ENCODE measurements at places on chromosomes 2 and 18.

DNA sequence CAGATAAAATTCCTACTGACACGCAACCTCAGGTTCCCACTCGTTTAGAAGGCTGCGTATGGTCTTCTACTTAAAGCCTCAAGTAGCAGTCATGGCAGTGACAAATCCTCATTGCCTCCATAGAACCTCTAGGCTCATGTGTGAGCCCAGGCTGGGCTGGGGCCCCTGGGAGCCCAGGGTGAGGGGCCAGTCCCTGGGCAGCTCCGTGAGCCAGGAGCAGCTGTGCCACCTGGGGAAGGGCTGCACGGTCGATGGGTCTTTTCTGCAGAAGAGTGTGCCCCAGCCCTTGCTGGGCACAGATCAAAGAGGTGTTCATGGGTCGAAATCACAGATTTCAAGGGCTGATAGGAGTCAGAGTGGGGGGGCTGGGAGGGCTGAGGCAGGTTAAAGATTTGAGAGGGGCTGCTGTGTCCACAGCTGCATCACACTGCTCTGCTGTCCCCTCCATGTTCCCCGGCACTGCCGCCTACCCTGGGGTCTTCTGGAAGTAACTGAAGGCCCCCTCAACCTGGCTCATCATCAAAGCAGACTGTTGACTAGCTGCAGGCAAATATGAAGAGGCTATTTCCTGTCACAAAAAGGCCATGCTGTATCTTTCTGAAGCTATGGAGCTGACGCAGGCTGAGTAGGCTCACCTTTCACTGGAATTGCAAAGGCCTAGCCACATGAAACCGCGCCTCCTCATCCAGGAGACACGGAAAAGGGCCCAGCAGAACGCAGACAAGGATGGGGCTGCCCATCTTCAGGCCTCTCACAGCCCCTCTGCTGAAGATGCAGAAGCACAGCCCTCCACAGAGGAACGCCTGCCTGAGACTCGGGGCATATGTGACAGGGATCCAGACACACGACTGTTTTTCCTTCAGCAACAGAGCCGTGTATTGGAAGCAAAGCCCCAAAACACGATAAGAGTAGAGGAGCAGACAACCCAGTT lies 35.7 kb upstream of the ALPP start:
- no peaks in the 10 kb centered on the region for H3K36me3 ChIP-seq
- no peaks in the 10 kb centered on the region for H3K4me1 ChIP-seq
- no peaks in the 10 kb centered on the region for H3K27me3 ChIP-seq
- H3K4me3 ChIP-seq: no peak overlapping the region
- no peak for DNase-seq

GRCh38 chr2:142175813-142176338 lies 45.1 kb upstream of the LRP1B start:
- no peaks in the 10 kb centered on the region for H3K27me3 ChIP-seq
- H3K4me1 ChIP-seq: no peaks in the 10 kb centered on the region
- H3K4me3 ChIP-seq: no peak overlapping the region
- H3K27ac ChIP-seq: no peak overlapping the region
- no peak for DNase-seq

DNA sequence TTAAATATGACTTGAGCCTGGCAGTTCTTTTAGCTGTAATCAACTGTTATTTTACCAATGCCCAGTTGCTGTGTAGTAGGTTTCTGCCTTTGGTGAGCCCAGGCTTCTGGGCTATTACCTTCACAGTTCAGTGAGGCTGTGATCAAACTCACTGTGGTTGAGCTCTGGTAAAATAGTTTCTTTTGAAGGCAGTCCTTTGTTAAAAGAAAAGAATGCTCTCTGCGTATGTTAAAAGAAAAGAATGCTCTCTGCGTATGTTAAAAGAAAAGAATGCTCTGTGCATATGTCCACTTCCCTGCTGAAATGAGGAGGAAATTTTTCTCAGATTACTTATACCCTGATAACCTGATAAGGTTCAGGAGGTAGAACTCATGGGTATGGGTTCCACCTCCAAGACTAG lies 244.3 kb downstream of the RNF144A start:
- H3K27ac ChIP-seq: no peak overlapping the region
- no peak overlapping the region for H3K4me3 ChIP-seq
- no peaks in the 10 kb centered on the region for H3K4me1 ChIP-seq
- no peaks in the 10 kb centered on the region for H3K36me3 ChIP-seq
- no peaks in the 10 kb centered on the region for H3K27me3 ChIP-seq
- no peak for DNase-seq

DNA sequence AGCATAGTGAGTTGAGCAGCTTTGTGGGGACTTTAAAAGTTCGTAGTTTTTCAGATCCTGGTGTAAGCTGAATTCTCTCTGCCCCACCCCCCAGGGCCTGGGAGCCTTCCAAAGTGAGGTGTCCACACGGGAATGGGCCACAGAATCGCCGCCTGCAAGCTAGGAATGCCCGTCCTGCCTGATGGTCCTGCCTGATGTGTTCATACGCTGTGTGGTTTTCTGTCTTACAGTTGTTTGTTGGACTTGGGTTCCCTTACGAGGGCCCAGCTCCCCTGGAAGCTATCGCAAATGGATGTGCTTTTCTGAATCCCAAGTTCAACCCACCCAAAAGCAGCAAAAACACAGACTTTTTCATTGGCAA lies 158.7 kb downstream of the MGAT5 start:
- DNase-seq: no peak
- H3K36me3 ChIP-seq: no peaks in the 10 kb centered on the region
- no peak overlapping the region for H3K4me3 ChIP-seq

- H3K36me3 ChIP-seq: no peaks in the 10 kb centered on the region
- DNase-seq: no peak
- no peak overlapping the region for H3K27ac ChIP-seq
- no peak overlapping the region for H3K4me3 ChIP-seq
- no peaks in the 10 kb centered on the region for H3K4me1 ChIP-seq
Measured at GRCh38 chr18:3392467-3392855, 57.5 kb upstream of the TGIF1 start.

DNA sequence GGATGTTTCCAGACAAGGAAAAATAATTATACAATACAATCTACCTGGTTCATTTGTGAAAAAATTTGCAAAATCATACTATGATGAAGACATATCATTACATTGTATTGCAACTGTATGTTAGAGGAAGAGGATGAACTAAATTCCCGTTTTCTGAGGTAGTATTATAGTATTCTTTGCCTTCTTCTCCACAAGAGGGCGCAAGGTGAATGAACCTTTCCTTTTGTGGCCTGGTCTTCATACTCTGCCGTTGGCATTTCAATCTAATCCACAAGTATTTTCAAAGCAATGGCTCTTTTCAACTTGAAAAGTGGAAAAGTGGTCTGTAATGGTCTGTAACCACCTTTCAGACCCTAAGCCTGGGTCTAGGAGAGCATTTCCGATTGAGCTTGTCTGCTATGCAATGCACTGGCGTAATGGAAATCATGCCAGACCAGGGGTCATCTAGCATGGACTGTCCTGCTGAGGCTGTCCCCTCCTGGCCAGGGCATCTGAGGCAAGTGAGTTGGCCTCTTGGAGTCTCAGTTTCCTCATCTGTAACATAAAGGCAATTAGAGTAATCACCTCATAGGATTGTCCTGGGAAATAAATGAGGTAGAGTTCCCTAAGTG lies 30.8 kb upstream of the ZNF396 start:
- H3K4me3 ChIP-seq: no peak overlapping the region
- no peaks in the 10 kb centered on the region for H3K27me3 ChIP-seq
- peak; percentile 74 for DNase-seq
- no peaks in the 10 kb centered on the region for H3K36me3 ChIP-seq
- H3K27ac ChIP-seq: no peak overlapping the region
- H3K4me1 ChIP-seq: peaks cover 4% of the 10 kb centered on the region

GRCh38 chr18:49020621-49021021 lies 69.9 kb upstream of the SMAD7 start:
- H3K27me3 ChIP-seq: no peaks in the 10 kb centered on the region
- H3K27ac ChIP-seq: no peak overlapping the region
- H3K36me3 ChIP-seq: no peaks in the 10 kb centered on the region

DNA sequence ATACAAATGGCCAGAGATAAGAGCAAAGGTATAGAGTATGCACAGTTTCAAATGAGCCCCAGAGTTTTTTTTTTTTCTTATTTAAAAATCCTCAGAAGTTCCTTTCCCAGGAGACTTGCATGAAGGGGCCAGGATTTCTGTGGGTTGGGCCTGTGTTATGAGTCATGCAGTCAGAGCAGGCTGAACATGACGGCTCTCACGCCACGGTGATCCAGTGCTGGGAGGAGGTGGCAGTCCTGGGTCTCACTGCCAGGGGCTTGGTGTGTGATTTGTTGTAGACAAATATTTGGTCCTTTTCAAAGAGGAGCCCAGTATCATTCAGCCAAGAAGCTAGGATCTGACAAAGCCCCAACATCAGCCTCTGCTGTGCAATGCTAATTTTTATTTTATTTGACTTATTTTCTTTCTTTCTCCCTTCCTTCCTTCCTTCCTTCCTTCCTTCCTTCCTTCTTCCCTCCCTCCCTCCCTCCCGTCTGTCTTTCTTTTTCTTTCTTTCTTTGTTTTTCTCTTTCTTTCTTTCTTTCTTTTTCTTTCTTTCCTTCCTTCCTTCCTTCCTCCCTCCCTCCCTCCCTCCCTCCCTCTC lies 10.4 kb upstream of the KCNE4 start:
- H3K36me3 ChIP-seq: no peaks in the 10 kb centered on the region
- H3K4me3 ChIP-seq: no peak overlapping the region
- no peak overlapping the region for H3K27ac ChIP-seq
- DNase-seq: peak; percentile 60
- H3K4me1 ChIP-seq: no peaks in the 10 kb centered on the region
- H3K27me3 ChIP-seq: no peaks in the 10 kb centered on the region

- H3K36me3 ChIP-seq: no peaks in the 10 kb centered on the region
- no peaks in the 10 kb centered on the region for H3K27me3 ChIP-seq
- H3K27ac ChIP-seq: no peak overlapping the region
- no peaks in the 10 kb centered on the region for H3K4me1 ChIP-seq
- H3K4me3 ChIP-seq: no peak overlapping the region
- no peak for DNase-seq
Measured at GRCh38 chr2:9536504-9536903, 19.1 kb downstream of the ADAM17 start.

DNA sequence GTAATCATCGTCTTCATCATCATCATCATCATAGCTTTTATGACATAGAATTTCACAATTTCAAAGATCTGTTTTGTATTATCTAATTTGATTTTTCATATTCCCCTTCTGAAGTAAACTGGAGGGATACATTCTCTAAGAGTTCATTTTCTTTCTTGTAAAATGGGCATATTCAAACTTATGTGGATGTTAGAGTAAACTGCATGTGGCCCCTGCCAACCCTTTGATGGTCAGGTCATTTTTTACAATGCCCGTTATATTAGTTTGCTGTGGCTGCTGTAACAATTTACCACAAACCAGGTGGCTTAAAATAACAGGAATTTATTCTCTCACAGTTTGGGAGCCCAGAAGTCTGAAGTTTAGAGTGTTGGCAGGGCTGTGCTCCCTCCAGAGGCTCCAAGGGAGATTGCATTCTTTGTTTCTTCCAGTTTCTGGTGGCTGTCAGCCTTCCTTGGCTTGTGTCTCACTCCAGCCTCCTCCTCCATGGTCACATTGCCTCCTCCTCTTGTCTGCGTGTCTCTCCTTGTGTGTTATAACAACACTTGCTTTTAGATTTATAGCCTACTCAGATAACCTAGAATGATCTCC lies 127.5 kb upstream of the MMADHC start:
- H3K4me1 ChIP-seq: no peaks in the 10 kb centered on the region
- no peaks in the 10 kb centered on the region for H3K36me3 ChIP-seq
- no peak for DNase-seq
- no peak overlapping the region for H3K27ac ChIP-seq
- no peak overlapping the region for H3K4me3 ChIP-seq

DNA sequence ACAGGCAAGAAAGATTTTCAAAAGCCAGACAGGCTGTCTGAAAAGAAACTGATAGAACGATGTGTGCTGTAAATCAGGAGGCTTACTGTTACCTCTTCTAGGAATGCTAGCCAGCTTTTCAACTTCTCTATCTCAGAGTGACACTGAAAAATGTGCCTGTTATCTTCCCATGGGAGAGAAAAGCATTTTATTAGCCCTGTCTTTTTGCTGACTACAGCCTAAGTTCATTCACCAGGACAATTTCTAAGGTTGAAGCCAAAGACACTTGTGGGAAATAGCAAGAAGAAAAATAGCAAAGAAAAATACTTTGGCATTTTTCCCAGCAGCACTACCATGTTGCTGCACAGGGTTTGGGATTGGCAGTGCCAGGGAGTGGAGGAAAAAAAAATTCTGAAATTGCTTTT lies 34.0 kb downstream of the ABCB11 start:
- no peak for DNase-seq
- no peaks in the 10 kb centered on the region for H3K36me3 ChIP-seq
- no peaks in the 10 kb centered on the region for H3K4me1 ChIP-seq
- no peaks in the 10 kb centered on the region for H3K27me3 ChIP-seq
- H3K4me3 ChIP-seq: no peak overlapping the region

- H3K27ac ChIP-seq: no peak overlapping the region
- H3K4me3 ChIP-seq: no peak overlapping the region
- DNase-seq: no peak
- no peaks in the 10 kb centered on the region for H3K36me3 ChIP-seq
- peaks cover 15% of the 10 kb centered on the region for H3K4me1 ChIP-seq
Measured at GRCh38 chr2:64610316-64610855, 43.3 kb downstream of the SERTAD2 start.

GRCh38 chr2:163768881-163769695 lies 33.3 kb upstream of the FIGN start:
- H3K27ac ChIP-seq: no peak overlapping the region
- no peak for DNase-seq
- no peaks in the 10 kb centered on the region for H3K27me3 ChIP-seq
- no peaks in the 10 kb centered on the region for H3K4me1 ChIP-seq

GRCh38 chr2:47360927-47361326 lies 42.0 kb upstream of the MSH2 start:
- peaks cover 14% of the 10 kb centered on the region for H3K4me1 ChIP-seq
- DNase-seq: peak; percentile 64
- H3K27me3 ChIP-seq: no peaks in the 10 kb centered on the region
- no peak overlapping the region for H3K4me3 ChIP-seq

DNA sequence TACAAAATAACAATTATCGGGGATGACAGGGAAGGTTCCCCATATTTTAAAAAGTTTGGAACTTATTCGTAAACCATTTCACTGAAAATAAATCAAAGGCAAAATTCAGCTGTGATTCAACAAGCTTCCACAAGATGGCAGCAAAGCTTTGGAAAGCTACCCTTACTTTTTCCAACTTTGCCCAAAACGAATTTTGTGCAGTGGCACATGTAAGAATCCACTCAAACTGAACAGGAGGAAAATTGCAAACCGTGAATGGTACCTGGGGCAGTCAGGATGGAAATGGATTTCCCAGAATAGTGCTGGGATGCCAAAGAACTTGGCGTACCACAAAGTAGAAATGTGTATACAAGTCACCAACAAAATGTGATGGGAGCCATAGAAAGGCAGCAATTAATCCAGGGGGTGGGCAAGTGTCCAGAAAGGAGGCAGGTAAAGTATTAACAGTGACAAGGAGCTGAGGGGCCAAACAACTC lies 10.7 kb downstream of the RPL31 start:
- no peaks in the 10 kb centered on the region for H3K4me1 ChIP-seq
- no peaks in the 10 kb centered on the region for H3K27me3 ChIP-seq
- no peak overlapping the region for H3K27ac ChIP-seq
- H3K4me3 ChIP-seq: no peak overlapping the region

GRCh38 chr2:234836271-234836670 lies 115.5 kb upstream of the SH3BP4 start:
- no peak overlapping the region for H3K4me3 ChIP-seq
- no peak for DNase-seq
- H3K27me3 ChIP-seq: no peaks in the 10 kb centered on the region
- no peaks in the 10 kb centered on the region for H3K4me1 ChIP-seq

Measured in colonic mucosa (tissue), 4 donors.